Pancreas (tissue), 10 donors: ENCODE measurements at places on chromosomes 6 and 20. TPM values are rescaled to one million over a fixed set of nuclear protein-coding genes. Genes with fewer than 3 reads are reported as not detected.
A peak's percentile ranks its signal among the peaks of the same experiment; 100 is the strongest.

GRCh38 chr6:75843396-75843795 lies 94.4 kb downstream of the MYO6 start:
- no peaks in the 10 kb centered on the region for H3K27me3 ChIP-seq
- no peaks in the 10 kb centered on the region for H3K36me3 ChIP-seq
- H3K27ac ChIP-seq = no peak overlapping the region

GRCh38 chr20:3045042-3045815 lies 623 bp upstream of the MRPS26 start:
- no peaks in the 10 kb centered on the region for H3K27me3 ChIP-seq
- peak; percentile 79 for DNase-seq
- no peaks in the 10 kb centered on the region for H3K4me1 ChIP-seq
- H3K4me3 ChIP-seq = peak overlapping the region; percentile 96

DNA sequence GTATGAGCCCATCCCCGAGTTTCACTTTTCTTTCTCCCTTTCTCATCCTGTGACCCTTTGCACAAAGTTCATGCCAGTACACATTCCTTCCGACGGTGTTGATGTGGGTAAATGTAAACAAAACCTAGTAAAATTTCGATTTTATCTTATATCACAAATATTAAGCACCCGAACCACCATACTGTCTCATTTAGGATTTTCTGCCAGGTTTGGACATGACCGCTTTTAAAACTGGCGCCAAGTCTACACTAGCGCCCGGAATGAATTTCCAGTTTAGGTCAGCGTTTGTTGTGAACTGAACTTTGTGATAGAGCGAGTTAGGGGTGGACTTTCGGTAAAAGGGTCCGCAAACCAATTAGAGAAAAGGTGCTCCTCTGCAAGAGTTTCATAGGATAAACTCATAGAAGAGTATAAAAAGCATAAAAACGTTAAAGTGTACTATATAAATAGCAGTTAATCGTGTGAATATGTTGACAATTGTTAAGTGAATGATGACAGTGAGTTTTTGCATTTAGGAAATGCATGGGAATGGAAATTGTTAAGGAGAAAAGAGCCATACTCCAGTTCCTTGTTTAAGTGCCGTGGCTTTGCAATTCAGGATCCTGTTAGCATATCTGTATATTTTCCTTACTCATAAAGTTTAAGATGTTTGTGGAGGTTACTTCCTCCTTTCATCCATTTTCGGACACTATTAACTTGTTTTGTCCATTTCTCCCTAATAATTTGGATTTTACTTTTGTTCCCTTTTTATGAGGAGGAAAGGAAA lies 937 bp downstream of the AKAP7 start:
- H3K36me3 ChIP-seq = no peaks in the 10 kb centered on the region
- peak overlapping the region; percentile 61 for H3K27ac ChIP-seq
- peaks cover 5% of the 10 kb centered on the region for H3K4me1 ChIP-seq
- DNase-seq = no peak
- peak overlapping the region; percentile 82 for H3K4me3 ChIP-seq

GRCh38 chr20:2800521-2801285 lies at the start of gene CPXM1:
CPXM1 (minus strand) TSS chr20:2800627; CDS start chr20:2800572, 55 bp downstream.
- no peak within 1 kb of the TSS for H3K27ac ChIP-seq
- H3K4me1 ChIP-seq = no peaks in the 10 kb centered on the region
- peaks cover 13% of the 10 kb centered on the region for H3K27me3 ChIP-seq
- H3K36me3 ChIP-seq = no peaks in the 10 kb centered on the region
- H3K4me3 ChIP-seq = peak within 1 kb of the TSS; percentile 33

GRCh38 chr20:19974630-19975435 lies 42.3 kb upstream of the NAA20 start:
- H3K27ac ChIP-seq = peak overlapping the region; percentile 96
- H3K27me3 ChIP-seq = no peaks in the 10 kb centered on the region
- DNase-seq = peak; percentile 93
- H3K36me3 ChIP-seq = no peaks in the 10 kb centered on the region
- H3K4me3 ChIP-seq = peak overlapping the region; percentile 66

- peaks cover 28% of the 10 kb centered on the region for H3K4me1 ChIP-seq
- H3K36me3 ChIP-seq = no peaks in the 10 kb centered on the region
- no peak overlapping the region for H3K27ac ChIP-seq
- H3K27me3 ChIP-seq = no peaks in the 10 kb centered on the region
- no peak overlapping the region for H3K4me3 ChIP-seq
- no peak for DNase-seq
These were observed 39.0 kb upstream of the NEDD9 start for GRCh38 chr6:11271228-11272020.

DNA sequence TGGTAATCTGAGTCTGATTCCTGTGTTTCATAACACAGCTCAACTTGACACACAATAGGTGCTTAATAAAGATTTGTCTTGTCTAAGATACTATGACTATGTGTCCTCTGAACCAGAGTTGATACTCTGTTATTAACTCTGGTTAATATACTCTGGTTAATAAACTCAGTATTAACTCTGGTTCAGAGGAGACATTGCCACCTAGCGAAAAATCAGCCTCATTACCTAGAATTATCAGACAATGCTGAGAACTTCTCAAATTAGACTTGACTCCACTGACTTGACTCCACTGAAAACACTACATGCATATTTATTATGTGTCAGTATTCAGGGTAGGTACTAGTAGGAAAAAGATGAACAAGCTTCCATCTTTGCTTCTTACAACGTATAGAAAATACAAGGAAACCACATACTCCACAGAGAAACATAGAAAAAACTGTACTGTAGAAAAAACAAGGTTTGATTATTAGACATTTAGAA lies 73.9 kb downstream of the AHI1 start:
- H3K4me3 ChIP-seq = no peak overlapping the region
- H3K27me3 ChIP-seq = no peaks in the 10 kb centered on the region
- H3K36me3 ChIP-seq = no peaks in the 10 kb centered on the region
- H3K4me1 ChIP-seq = no peaks in the 10 kb centered on the region
- DNase-seq = no peak
- H3K27ac ChIP-seq = no peak overlapping the region

- peaks cover 20% of the 10 kb centered on the region for H3K4me1 ChIP-seq
- H3K4me3 ChIP-seq = no peak overlapping the region
- DNase-seq = peak; percentile 63
- H3K27me3 ChIP-seq = no peaks in the 10 kb centered on the region
- no peak overlapping the region for H3K27ac ChIP-seq
These were observed 498.3 kb upstream of the SULF2 start for GRCh38 chr20:48283470-48284110.

DNA sequence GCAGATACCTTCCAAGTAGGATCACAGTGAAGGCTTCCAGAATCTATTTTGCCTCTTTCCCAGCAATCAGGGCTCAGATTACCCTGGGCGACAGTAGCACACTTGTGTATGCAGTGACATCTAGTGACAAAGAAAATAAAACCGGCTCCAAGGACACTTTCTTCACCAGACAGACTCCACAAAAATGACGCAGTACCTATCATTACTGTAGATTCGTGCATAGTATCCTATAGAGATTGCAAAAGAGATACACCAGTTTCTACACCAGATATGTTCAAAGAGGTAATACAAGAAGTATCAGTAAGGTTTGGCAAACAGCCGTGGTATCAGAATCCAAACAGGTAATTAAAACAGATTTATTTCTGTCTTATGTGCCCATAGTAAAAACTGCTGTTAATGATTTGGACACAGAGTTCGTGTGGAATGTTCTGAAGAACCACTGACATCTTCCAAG lies 600.4 kb upstream of the JAG1 start:
- DNase-seq = no peak
- no peaks in the 10 kb centered on the region for H3K27me3 ChIP-seq
- H3K4me1 ChIP-seq = no peaks in the 10 kb centered on the region

The PTPRK gene
- polyA plus RNA-seq = 16.2 TPM

The CD109 gene
- 0.26 TPM for polyA plus RNA-seq
